ENCODE measurements at places on chromosomes 12 and 14.
A peak's percentile ranks its signal among the peaks of the same experiment; 100 is the strongest.

DNA sequence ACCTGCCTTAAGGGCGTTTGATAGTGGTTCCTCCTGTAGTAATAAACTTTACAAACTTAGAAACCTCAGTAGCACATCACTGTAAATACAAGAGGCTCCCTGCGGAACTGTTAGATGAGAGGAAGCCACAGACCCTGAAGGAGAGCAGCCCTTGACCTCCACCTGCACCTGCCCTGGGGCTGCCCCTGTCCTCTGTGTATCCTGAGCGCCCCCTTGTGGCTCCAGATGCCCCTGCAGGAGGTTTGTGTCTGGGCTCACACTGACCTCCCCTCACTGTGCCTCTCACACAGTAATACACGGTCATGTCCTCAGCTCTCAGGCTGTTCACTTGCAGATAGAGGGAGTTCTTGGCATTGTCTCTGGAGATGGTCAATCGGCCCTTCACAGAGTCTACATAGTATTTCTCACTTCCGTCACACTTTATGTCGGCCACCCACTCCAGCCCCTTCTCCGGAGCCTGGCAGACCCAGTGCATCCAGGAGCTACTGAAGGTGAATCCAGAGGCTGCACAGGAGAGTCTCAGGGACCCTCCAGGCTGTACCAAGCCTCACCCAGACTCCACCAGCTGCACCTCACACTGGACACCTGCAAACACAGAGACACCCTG is 1059.8 kb downstream of the TMEM121 start:
- DNase-seq, result no peak

GRCh38 chr14:95514131-95515079 is 2.0 kb downstream of the SYNE3 start:
- DNase-seq, result no peak

GRCh38 chr12:60052483-60052882 is 456.7 kb downstream of the SLC16A7 start:
- DNase-seq, result peak; percentile 58

DNA sequence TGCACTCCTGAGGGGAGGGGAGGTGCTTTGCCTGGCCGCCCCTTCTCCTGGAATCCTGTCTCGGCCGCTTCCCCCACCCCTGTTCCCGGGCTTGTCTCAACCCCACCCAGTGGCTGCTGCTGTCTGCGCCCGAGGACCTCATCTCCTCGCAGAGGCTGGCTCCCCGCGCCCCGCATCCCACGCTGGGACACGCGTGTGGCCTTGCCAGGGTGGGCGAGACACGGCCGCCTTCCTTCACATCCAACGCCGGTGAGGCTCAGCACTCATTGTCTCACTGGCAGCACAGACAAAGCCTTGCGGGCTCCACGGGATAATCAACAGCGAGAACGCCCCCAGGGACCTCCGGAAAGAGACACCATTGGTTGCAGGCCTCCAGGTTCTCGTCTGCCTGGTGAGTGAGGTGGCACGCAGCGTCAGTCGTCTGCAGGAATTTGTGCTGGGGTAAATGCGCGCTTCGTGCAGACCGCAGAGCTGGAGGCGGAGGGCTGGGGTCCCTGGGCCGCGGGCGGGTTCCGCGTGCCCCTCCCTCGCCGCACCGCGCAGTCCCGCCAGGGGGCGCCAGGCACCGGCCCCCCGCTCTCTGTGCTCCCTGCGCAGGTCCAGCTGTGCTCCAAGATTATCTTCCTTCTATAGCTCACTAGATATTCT is 26.8 kb downstream of the CCDC177 start:
- no peak for DNase-seq

DNA sequence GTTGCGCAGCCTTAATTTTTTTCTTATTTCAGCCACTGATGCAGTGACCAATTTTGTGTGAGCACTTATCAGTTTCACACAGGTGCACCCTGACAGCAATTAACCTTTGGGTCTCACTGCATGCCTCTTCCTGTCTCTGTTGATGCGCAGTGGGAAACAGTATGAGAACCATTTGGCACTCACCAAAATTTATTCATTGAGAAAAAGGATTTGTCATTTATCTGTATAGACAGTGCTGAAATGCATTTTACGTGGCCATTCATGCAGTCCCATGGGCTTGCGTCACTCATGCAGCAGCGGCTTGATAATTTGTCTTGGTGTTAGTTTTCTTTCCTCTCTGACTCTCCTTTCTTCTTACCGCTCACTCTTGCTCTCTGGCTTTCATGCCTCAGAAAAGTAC is 157.5 kb downstream of the C12orf75 start:
- peak; percentile 9 for DNase-seq

GRCh38 chr12:106123551-106124081 is 15.1 kb downstream of the NUAK1 start:
- peak; percentile 89 for DNase-seq

DNA sequence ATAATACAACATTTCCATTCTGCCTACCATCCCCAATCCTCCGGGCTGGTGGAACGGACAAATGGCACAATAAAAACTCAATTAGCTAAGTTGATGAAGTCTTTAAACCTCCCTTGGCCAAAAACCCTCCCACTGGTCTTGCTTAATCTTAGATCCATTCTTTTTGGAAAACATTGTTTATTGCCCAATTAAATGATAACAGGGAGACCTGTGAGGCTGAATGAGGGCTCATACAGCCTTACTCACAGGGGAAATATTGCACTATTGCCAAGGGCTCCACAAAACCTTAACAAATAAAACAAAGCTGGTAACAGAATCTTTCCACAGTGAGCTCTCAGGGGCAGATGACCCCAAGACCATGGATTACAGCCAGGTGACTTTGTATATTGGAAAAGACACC is 7.8 kb upstream of the PSMC1 start:
- DNase-seq, result no peak

GRCh38 chr14:36111822-36112583 is 64.5 kb downstream of the PTCSC3 start:
- no peak for DNase-seq

GRCh38 chr12:46364777-46365580 is 7.6 kb downstream of the SLC38A2 start:
- peak; percentile 89 for DNase-seq

DNA sequence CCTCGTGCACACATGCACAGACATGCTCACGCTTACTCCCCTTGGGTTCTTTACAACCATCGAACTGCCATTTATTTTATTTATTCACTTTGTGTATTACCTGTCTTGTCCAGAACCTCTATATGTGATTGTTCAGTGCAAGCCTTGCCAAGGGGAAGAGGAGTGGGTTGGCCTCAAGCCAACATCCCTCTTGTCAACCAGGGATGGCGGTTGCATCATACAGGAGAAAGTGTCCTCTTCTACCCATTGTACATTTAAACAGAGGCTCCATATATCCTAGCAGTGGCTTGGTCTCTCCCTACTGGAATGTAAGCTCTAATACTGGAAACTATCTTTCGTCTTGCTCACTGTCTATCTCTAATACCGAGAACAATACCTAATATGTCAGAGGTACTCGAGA is 108.4 kb downstream of the C12orf42 start:
- no peak for DNase-seq

DNA sequence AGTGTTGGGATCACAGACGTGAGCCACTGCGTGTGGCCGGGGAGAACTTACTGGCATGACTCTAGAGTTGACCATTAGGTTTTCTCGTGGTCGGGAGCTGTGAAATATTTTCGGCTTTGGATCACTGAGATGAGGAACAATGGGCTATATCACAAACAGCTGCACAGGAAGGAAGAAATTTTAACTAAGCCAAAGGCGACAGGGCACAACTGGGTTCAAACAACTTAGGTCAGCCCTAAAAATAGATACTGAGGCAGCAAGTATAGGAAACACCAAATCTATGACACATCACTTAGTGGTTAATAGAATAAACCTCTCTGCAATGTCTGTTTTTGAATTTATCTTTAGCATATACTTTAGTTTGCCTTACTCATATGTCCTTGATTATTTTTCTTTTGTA is 162.9 kb downstream of the LRIG3 start:
- peak; percentile 96 for DNase-seq

- peak; percentile 76 for DNase-seq
Observed at GRCh38 chr14:89221109-89221810, 195.8 kb downstream of the FOXN3 start.

DNA sequence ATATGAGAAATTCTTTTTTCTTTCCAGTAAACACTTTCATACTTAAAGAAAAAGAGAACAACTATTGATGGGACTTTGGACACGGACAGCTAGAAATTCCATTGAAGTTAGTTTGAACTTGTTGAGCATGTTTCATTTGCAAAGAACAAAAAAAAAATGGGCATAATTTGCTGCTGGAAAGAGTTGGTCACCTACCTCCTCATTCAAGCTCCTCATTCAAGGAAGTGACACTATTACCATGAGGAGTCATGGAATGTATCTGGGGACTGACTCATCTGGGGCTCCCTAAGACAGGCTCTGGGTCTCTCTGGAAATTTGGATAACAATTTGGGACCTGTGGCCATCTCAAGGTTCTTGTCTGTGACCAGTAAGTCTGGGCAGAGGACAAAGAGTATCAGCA is 50.4 kb downstream of the KICS2 start:
- peak; percentile 72 for DNase-seq

GRCh38 chr12:80268924-80269749 is 169.8 kb downstream of the OTOGL start:
- DNase-seq, result peak; percentile 79

DNA sequence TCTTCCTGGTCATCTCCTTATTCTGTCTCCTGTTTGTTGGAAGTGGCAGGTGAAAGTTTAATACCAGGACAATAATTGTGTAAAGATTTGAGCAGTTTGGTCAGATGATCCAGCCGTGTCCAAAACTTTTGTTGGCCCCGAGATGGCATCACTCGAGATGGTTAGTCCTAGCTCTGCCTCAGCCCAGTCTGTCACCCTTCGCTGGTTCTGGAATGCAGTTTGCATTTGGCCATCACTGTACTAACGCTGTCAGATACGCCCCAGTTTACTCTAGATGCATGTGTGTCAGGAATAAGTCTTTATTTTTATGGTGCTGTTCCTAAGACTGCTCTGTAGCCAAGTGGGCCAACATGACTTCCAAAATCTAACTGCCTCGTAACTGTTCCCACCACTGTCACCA is 79.6 kb downstream of the MOK start:
- no peak for DNase-seq

DNA sequence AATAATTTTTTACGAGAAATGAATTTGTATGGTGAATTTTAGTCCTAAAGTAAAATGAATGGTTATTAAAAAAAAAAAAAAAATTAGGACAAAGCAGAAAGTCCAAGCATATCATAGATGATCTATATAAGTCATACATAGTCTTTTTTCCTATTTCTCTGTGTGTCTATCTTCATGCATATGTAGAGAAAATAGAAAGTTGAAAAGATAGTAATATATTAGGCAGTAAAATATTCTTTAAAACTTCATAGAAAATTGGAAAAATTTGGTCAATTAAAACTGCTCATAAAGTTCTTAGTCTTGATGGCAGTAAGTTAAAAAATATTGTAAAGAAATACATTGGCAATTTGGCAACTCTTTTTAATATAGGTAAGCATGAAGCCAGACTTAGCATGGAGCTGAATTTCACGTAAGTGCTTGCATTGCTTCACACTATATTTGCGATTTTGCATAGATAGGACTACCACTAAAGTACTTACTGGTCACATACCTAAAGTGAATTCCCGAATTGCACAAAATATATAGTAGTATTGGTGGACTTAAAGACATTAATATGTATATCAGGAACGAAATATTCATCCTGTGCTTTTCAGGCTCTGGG is 303.8 kb downstream of the IPO8 start:
- DNase-seq, result no peak

GRCh38 chr14:72539661-72540315 is 354.1 kb downstream of the DPF3 start:
- no peak for DNase-seq

- DNase-seq, result no peak
Observed at GRCh38 chr12:123045678-123046077, 65.2 kb downstream of the ARL6IP4 start.

DNA sequence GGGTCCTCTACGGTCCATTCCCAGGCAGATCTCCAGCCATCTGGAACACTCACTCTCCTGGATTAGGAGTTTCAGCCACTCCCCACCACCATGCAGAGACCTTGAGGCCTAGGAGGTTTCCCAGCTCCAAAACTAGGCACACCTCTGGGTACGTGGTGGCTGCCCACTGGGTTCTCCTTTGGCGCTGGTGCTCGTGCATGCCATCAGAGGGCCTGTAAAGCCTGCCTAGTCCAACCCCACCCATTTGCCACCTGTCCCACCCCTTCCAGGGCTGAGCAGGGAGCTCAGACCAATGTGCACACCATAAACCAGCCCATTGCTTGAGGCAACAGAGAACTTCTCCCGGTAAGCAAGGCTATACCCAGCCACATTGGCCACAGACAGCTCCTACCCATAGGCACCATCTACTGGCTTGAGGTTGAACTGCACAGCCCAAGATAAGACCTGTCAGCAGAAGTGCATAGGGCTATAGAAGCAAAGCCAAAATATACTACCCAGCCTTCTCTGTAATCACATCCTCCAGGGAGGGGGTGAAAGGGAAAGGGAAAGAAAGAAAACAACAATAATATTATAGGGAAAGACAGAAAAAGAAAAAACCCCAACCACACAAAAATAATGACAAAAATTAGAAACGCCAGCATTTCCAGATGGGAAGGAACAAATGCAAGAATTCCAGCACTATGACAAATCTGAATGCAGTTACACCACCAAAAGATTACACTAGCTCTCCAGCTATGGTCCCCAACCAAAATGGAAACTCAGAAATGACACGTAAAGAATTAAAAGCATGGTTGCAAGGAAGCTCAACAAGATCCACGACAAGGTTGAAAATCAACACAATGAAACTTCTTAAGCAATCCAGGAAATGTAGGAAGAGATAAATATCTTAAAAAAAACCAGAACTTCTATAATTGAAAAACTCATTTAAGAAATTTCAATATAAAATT is 111.9 kb upstream of the CCDC175 start:
- peak; percentile 61 for DNase-seq

DNA sequence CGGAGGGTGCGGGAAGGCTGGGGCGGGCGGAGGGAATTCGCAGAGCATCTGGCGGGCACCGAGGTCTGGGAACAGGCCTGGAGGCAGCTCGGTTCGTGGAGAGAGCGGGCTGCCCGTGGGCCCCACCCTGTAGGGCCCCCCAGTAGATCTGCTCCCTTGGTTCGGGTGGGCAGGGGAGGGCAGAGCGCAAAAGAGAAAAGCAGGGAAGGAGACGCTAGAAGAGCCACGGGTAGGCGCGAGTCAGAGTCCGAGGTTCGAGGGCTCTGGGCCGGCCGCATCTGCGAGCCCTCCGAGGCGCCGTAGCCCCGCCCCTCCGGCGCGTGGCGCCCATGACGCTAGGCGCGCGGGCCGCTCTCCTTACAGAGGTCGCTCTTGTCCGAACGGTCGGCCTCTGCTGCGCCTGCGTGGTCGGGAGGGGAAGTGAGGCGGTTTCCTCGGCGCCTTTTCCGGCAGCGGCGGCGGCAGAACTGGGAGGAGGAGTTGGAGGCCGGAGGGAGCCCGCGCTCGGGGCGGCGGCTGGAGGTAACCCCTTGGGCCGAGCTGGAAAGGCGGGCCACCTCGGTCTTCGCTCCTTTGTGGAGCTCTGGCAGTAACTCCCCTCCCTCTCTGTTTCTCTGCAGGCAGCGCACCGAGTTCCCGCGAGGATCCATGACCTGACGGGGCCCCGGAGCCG is at the start of gene ARF6:
TSS of gene ARF6 (plus strand) at position 447 of the 673 bp plus-strand sequence. CDS start 655 bp downstream, outside the sequence.
- peak; percentile 98 for DNase-seq

All from LHCN-M2 (cell line).